ENCODE measurements at places on chromosomes 3 and 15.

- DNase-seq: no peak
Measured at GRCh38 chr15:63460210-63461155, 43.9 kb upstream of the USP3 start.

DNA sequence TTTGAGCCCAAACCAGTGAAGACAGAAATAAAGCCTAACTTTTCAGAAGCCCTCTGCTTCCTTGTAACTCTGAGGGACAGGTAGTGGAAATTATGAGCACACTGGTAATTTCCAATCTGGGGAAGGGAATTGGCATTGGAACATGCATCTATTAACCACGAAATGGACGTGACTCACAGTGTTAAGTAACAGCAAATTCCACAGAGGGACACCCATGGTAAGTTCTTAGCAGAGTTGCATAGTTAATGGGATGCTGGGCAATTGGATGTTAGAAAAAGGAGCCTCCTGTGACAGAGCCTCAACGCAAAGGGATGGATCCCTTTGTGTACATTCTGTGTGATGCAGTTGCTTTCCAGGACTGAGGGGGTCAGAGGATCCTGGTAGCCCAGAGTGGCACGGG lies 168.6 kb downstream of the SEMA6D start:
- no peak for DNase-seq

DNA sequence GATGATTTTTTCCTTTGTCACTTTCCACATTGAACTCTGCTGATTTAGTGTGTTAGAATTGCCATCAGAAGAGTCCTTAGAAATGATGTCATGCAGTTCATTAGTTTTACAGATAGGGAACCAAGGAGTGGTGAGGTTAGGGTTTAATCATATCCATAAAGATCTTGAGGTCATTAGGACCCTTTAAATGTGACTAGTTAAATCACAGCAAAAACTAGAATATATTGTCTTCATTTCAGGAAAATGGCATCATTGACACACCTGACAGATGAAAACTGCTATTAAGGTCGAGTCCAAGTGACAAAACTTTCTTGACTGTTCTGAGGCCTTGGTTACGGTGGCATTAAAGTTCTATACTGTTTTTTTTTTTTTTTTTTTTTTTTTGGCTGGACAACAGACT lies 50.5 kb downstream of the MBNL1 start:
- no peak for DNase-seq

DNA sequence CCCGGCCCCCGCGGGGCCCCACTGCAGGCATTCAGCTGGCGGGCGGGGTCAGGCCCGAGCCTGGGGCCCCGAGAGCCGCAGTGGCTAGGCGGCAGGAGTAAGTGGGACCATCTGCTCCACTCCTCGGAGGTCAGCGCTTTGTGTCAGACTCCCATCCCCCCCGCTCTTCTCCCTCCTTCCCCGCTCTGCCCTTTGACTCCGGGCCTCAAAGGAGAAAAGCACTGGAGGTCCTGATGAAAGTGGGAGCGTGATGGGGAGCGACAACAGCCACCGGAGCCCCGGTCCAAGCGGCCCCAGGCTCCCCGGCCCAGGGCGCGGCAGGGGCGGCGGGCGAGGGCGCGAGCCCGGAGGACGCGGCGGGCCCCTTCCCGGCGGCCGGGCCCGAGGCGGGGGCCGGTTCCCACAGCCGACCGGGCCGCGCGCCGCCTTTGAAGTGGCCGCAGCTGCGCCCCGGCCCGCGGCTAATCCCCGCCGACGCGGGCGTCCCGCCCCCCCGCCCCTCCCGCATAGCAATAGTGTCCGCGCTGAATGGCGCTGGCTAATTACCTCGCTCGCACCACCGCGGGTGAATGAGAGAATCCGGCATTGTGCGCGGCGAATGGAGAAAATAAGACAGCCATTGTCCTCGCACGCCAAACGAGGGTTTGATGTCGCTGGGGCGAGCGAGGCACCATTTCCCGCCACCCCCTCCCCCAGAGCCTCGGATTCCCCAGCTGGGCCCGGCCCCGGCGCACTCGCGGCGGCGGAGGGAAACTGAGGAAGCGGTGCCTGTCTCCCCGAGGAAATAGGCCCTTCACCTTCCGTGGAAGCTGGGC lies 22.4 kb downstream of the IGDCC3 start:
- DNase-seq: no peak

DNA sequence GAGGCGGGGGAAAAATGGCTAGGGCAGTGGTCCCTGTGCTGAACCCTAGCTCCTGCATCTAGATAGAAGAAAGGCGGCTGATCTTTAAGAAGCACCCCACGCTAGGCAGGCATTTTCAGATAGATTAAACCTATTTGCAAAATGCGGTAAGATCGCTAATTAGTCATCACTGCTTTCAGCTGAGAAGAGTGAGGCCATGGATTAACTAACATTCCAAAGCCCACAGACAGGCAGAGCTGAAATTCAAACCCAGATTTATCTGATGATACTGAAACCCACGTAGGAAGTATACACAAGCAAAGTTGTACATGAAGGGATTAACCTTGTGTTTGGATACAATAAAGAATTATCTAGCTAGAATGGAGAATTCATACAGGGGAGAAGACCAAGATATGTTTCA lies 4.8 kb downstream of the ADPGK start:
- DNase-seq: no peak

DNA sequence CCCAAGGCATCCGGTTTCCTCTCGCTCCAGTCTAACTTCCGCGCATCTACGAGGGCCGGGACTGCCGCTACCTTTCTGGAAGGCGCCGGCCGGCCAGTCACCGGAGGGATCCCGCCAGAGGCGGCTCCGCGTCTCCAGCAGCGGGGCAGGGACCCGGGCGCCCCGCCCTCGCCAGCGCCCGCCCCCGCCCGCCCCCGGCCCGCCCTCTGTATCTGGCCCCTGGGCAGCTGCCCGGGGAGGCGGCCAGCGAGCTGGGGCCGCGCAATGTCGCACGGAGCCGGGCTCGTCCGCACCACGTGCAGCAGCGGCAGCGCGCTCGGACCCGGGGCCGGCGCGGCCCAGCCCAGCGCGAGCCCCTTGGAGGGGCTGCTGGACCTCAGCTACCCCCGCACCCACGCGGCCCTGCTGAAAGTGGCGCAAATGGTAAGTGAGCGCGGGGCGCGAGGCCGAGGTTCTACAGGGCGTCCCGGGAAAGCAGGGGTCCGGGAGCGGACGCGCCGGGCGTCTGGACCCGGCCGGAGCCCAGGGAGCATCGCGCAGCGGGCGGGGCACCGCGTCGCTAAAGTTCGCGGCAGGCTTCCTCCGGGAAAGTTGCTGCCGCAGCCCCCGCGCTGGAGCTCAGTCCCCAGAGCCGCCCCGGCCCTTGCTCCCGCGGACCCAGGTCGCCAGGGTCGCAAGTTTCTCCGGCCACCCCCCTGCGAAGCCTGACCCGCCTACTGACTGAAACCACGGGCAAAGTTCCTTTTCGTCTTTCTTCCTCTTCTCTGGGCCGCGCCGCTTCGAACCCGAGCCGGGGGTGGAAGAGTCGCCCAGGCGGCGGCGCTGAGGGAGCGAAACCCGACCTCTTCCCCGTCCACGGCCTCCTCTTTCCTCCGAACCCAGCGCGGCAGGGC lies at the start of gene CMTM7:
Gene CMTM7 (plus strand): TSS at position 211 of the 893 bp plus-strand sequence. CDS start 54 bp downstream, at position 265.
- no peak for DNase-seq

DNA sequence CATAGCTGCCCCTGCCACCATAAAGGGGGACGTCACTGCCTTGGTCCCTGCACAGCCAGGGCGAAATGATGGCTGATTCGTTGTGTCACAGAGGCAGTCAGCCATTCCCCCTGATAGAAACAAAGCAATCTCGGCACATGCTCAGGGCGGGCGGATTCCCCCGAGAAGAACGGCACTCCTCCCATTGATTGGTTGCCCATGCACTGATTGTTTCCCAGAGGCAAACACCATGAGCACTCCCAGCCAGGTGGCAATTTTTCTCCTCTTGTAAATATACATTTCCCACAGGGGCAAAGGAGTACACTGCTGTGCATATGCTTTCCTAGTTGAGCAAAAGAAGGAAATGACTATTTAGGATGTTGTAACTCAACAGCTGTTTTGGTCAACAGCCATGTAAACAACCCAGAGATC lies 56.5 kb downstream of the KY start:
- DNase-seq: no peak

DNA sequence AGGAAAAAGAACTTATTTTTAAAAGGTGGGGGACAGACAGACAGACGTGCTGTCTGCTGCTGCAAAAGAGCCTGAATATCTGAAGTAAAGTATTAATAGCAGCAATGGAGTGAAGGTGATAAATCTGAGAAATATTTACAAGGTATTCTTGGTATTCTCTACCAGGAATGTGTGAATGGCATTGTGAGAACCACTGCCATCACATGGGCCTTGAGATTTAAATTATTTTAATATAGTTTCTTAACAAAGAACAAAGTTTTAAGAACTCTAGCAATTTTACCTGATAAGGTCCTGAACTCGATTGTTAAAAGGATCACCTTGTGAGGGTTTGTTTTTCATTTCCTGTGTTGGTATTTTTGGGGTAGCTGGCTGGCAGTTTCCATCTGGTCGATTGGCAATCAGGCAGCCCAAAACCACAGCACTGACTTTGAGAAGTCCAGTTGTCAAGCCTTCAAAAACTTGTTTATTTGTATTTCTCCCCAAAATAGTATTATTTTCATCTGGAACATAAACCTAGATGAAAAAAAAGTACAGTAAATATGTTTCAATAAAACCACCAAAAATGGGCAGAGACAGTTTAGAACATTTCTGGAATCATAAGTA lies 97.3 kb downstream of the ISL2 start:
- no peak for DNase-seq

DNA sequence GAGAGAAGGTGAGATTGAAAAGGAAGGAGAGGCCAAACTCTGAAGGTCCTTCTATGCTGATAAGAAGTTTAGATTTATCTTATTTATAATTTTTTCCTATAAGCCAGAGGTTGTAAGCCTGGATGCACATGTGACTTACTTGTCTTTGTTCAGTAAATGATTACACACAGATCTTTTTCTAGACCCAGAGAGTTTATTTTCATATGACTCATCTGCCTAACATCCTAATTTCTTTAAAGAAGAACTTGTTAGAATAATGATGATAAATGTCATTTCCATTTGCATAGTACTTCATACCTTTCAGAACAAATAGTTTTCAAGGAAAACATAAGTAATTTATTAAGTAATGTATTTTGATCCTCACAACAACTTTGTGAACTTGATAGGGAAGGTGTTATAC lies 434.8 kb upstream of the DPH6 start:
- no peak for DNase-seq

- no peak for DNase-seq
Measured at GRCh38 chr3:17733215-17733614, 9.2 kb downstream of the TBC1D5 start.

GRCh38 chr3:9767418-9767817 lies 2.3 kb downstream of the CAMK1 start:
- DNase-seq: no peak

DNA sequence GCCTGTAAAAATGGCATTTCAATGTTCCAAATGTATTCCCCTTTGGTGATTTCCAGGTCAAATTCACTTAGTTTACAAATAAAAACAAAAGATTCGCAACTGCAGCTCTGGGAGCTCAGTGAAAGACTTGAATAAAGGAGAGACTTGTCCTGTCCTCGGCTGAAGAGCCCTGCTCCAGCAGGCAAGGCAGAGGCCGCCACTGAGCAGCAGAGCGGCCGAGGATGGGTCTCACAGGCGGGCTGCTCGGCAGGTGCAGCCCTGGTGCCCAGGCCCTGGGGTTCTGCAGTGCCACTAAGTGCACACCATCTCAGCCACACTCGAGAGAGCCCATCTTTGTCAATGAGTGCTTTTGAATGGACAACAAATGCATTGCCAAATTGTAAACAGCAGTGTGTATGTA lies 856.2 kb downstream of the AGBL1 start:
- DNase-seq: no peak

GRCh38 chr3:128895843-128896697 lies 16.6 kb downstream of the ACAD9 start:
- DNase-seq: no peak

DNA sequence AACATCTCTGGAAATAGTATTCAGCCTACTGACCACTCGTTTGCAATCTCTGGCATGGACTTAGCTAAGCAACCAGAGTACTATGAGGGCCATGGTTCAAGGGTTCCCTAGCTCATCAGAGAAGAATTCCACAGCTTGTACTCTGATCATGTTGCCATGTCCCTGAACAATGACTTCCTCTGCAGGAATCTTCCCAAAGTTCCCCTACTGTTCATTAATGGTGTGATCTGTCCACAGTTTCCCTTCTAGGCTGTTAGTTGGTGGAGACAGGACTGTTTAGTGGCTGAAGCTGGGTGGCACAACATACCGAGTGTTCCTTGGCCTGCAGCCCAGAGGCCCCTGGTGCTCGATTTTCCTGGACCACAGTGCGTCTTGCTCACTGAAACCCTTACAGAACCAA lies 44.4 kb upstream of the GALNT15 start:
- no peak for DNase-seq

DNA sequence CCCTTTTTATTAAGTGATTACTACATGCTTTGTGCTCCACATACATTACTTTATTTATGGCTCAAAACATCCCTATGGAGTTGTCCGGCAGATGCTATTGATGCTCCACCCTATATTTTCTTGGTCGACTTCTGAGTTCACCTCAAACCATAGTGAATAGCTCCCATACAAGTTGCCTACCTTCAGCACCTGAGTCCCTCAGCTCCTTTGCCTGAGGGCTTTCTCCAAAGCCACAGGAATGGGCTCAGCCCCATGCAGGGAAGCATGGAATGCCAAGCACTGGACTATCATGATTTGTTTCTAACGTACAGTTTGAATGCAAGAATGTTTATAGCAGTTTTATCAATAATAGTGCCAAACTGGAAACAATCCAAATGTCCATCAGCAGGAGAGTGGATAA lies 124.8 kb upstream of the TNIK start:
- no peak for DNase-seq

GRCh38 chr15:57432141-57432741 lies 55.9 kb downstream of the CGNL1 start:
- no peak for DNase-seq

GRCh38 chr3:196024968-196025367 lies 56.9 kb downstream of the TFRC start:
- no peak for DNase-seq

GRCh38 chr3:162884373-162884772 lies 1387.8 kb downstream of the OTOL1 start:
- DNase-seq: no peak

DNA sequence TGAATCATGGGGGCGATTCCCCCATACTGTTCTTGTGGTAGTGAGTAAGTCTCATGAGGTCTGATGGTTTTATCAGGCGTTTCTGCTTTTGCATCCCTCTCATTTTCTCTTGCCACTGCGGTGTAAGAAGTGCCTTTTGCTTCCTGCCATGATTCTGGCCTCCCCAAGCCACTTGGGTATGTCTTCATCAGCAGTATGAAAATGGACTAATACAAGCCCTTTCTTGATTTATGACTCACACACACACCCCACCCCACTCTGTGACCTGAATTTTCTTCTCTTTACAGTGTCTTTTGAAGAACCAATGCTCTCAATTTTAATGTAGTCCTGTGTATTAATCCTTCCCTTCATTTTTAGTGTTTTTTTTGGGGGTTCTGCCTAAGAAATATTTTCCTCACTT lies 244.8 kb downstream of the PLCL2 start:
- DNase-seq: no peak
